ENCODE measurements at places on chromosomes 5 and 9.
A peak's percentile ranks its signal among the peaks of the same experiment; 100 is the strongest.

DNA sequence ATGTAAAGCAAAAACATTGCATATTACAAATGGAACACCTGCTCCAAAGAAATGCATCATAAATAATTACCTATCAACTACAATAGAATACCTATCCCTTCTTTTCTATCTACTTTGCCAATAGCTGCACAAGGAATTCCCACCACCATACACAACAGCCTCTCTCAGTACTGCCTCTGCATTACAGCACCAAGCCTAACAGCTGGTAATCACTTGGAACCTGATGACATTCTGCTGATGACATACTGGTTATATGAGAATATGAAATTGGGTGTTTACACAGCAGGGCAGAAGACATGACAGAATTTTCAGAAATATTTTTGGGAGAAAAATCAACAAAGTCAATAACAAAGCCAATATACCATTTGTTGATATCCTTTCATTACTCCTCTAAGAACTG is 43.2 kb downstream of the PSMB7 start:
- no peak for DNase-seq

DNA sequence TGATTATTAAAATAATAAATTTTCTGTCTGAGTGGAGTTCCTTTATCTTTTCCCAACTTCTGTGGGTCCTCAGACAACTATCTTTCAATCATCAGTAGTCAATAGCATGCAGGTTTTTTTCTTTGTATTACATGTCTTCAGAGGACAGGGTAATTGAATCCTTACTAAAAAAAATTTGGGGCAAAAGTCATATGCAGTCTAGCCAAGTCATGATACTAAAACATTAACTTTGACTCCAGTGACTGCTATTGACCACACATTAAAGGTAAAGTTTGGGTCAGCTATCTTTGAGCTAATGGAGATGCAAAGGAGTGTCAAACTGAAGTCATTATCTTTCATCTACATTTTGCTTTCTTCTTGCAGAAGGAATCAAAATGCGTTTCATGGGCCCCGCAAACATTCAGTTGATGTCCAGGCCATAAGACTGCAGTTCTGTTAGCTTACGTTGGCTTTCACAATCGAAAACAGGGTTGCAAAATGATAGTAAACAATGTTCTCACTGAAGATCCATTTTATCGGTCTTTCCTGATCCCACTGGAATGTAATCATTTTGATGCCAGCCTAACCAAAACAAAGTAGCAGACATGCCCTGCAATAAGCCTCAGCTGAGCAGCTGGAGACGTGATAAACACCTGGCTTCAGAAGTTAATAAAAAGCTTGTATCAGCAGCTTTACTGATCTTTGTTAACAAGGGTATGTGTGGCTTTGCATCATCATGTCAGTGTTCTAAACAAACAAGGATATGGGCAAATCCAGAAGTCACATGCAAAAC is 186.1 kb upstream of the PRLR start:
- no peak for DNase-seq

GRCh38 chr9:36136272-36136893 is at the start of gene GLIPR2:
Gene GLIPR2, plus strand, starts transcription at chr9:36136733. Its CDS starts 46 bp downstream, at chr9:36136779.
- DNase-seq: peak; percentile 31

DNA sequence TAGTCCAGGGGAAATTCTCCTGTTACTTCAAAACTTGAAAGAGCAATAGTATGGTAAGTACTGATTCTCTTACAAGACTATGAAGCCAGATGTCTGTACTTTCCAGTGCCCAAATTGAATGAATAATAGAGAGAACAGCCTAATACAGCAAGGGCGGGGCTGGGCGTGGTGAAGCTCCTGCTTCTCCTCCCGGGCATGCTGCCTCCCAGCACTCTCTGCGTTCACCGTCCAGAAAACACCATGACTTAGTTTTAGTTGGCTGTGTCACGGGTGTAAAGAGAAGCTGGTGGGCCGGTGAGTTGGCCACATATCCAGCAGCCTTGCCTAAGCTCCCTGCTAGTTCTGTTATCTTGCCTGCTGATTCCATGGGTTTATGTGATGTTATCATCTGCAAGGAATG is 40.7 kb upstream of the ADAMTS2 start:
- DNase-seq: no peak

DNA sequence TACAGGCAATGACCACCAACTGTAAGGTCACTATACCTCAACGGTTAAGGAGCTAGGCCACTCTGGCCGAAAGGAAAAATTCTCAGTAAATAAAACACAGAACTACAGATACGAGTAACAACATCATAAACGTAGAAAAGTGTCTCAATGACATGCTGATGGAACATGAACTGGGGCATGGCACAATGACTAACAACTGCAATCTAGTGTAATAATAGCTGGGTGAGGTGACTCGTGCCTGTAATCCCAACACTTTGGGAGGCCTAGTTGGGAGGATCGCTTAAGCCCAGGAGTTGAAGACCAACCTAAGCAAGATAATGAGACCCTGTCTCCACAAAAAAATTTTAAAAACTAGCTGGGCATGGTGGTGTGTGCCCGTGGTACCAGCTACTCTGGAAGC is 9.8 kb upstream of the RAPGEF6 start:
- no peak for DNase-seq

DNA sequence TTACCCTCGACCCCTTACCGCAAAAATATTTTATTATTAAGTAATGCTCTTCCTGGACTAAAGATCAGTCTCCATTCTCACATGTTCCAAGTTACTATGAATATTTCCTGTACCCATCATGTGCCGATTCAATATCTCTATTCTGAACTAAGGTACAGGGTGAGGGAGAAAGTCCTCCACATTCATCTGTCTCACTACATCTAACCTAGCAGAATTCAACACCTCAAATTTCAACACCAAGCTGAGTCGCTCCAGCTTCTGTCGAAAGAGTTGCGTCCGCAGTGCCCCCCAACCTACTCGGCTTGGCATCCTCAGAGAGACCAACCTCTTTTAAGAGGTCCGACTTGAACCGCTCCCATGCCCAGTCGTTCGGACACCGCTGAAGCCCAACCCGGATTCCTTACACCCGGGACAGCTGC is 1.0 kb downstream of the CERT1 start:
- DNase-seq: no peak

GRCh38 chr9:70081120-70081495 is 37.5 kb downstream of the MAMDC2 start:
- no peak for DNase-seq

GRCh38 chr5:161944974-161945373 is 97.1 kb downstream of the GABRA1 start:
- no peak for DNase-seq

DNA sequence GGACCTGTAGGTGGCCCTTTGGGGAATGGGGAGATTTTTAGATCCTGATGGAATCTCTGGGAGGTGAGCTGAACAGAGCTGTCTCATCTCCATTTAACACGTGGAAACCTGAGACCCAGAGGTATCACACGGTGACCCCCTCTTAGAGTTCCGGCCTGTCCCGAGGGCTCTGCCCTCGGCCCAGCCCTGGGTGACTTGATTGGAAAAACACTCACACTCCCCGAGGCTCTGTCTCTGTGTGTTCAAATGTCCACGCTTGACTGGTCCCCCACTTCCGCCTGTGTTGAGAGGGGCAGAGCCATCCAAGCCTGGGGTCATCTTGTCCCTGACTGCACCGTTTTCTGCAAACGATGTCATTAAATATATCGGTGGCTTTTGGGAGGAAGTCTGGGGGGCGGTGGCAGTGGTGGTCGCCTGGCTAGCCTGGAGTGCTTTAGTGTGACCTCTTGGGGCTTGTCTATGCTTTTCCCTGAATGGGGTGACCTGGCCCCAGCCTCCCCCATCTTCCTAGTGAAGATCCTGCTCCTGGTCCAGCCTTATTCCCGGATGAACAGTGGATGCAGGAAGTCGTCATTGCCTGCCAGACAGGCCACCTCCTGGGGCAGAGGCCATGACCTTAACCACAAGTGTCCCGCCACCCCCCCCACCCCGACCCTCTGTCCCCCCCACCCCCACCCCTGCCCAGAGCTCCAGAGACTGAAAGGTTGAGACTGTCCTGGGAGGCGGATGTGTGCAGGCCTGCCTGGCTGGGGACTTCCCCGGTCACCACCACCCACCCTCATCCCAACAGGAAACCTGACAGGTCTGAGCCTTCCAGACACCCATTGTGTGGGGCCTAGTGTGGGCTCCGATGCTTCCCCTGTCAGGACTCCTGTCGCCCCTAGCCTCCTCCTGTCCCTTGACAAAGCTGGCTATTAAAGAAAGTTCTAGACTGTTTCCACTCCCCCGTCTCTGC is 5.3 kb upstream of the DAB2IP start:
- DNase-seq: no peak

DNA sequence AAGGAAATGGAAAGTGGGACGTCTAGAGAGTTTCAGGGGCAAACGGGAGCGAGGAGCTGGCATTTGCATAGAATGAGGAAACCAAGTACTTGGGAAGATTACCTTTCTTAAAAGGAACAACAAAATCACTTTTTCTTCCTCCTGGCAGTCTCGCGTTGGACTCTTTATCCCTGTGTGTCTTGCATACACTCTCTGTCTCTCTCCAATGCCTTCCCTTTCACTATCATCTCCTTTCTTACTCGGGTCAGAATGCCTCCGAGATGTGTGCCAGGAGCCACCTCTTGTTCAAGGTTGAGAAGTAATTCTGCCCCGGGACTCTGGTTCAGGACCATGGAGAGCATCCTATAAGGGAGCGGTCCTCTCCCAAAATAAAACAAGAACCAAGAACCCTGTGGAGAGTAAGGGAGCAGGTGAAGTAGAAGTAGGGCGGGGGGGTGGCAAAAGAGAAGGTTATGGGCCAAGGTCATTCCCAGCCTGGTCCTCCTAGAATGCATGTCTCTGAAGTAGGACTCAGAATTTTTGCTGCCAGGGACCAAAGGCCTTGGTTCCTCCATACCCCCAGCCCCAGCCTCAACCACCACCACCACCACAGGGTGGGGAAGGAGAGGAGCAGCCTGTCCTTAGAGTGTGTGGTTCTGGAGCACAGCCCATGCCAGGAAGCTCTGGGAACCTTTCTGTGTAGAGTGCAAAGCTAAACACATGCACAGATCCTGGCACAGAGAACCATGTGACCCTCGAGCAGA is 72.1 kb upstream of the ARAP3 start:
- no peak for DNase-seq

DNA sequence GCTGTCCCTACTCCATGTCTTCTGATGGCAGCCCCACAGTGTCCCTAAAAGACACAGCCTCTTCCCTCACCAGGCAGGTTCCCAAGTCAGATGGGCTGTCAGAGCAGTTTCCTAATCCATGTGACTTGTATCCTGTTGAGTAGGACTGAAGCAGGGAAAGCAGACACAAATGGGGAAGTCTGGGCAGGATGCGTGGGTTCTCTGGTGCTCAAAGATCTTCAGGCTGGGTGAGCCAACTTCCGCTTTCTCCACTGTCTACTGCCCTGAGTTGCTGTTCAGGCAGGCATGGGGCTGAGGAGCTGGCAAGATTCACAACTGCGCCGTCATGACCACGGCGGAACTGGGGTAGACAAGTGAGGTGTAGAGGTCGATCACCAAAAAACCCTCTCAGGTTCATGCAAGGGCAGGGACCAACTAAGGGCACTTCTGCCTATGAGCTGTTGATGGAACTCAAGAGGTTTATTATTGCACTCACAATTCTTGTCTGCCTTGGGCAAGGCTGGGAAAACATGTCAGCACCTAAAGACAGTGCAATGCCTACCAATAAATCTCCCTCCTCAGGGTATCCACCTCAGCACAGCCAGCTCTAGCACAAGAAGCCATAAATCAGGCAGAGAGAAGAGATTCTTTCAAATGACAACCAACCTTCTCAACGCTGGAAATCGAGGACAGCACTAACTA is 83.4 kb downstream of the RAPGEF1 start:
- peak; percentile 62 for DNase-seq

DNA sequence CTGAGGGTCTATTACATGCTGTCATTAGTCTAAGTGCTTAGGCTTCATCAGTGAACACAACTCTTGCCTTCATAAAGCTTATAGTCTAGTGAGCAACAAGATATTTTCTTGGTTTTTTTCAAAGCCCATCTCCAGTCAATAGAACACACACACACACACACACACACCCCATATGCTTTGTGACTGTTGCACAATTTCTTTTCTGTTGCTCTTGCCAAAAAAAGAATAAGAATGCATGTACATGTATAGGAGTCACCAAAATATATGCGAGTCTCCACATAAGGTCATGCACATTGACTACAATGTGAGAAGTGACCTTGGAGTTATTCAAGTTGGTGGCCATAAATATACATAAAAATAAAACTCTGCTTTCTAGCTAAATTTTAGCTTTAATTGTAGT is 351.5 kb upstream of the TLE4 start:
- no peak for DNase-seq

GRCh38 chr9:93261281-93261680 is 77.3 kb downstream of the WNK2 start:
- DNase-seq: no peak

- no peak for DNase-seq
Measured at GRCh38 chr5:123429221-123429954, 6.2 kb upstream of the CEP120 start.

GRCh38 chr9:101403516-101404285 is 5.0 kb downstream of the ZNF189 start:
- no peak for DNase-seq

DNA sequence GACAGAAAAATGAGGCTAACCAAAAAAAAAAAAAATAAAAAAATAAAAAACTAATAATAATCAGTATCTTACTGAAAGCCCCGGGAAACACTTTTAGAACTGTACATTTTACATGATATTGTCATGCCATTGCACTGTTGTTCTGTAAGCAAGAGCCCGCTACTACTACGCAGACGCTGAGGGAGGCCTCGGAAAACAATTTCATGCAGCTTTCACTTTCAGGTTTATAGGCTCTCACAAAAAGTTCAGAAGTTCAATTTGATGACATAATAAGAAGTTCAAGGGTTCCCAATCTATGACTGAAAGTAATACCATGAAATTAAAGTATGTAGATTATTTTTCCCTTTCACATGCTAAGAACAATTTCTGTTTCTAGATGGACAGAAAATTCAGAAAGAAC is 318.3 kb upstream of the ITGA1 start:
- DNase-seq: no peak

DNA sequence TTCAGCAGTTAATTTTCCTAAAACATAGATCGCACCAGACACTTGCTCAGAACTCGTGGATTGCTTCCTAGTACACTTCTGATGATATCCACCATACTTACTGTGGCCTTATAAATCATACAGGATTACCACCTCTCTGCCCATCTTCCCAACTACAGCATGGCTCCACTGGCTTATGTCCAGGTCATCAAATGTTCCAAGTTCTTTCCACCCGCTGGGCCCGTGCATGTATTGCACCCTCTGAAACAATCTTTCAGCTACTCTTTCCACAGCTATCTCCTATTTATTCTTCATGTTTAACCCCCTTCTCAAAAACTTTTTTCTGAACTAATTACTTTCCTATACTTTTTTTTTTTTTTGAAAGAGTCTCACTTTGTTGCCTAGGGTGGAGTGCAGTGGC is 18.5 kb downstream of the FBXW2 start:
- no peak for DNase-seq
